ENCODE measurements at places on chromosomes 12 and 14.

- peak; percentile 98 for DNase-seq
These were observed 58.2 kb upstream of the FLRT2 start for GRCh38 chr14:85471744-85472143.

- DNase-seq = no peak
These were observed 441 bp downstream of the E2F7 start for GRCh38 chr12:77064896-77065360.

DNA sequence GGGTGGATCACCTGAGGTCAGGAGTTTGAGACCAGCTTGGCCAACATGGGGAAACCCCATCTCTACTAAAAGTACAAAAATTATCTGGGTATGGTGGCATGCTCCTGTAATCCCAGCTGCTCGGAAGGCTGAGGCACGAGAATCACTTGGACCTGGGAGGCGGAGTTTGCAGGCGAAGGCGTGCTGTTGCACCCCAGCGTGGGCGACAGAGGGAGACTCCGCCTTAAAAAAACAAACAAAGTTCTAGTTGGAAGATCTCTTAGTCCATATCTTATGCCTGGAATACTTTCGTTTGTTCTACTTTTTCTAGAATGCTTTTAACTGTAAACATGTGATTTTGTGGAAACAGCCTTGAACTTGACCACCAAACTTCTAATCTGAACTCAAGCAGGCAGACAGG, 38.7 kb downstream of the PPHLN1 start:
- no peak for DNase-seq

GRCh38 chr12:124082687-124083086, 109.7 kb downstream of the ZNF664 start:
- DNase-seq = no peak

- no peak for DNase-seq
These were observed 7.4 kb downstream of the INF2 start for GRCh38 chr14:104696671-104697316.

- no peak for DNase-seq
These were observed 139.1 kb downstream of the TMTC1 start for GRCh38 chr12:29644536-29645162.

DNA sequence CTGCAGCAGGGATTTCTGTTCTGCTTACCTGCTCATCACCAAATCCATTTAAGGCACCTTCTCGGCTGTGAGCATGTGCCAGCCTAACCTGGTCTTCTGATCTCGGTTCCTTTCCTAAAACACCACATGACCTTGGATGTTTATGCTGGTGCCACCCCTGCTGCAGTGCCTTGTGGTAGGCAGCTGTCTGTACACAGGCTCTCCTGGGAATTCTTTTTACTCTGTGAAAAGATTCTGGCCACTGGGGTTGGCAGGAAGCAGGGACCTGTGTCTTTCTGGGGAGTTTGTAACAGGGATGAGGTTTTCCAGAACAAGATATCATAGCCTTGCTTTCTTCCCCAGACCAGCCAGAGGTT, 10.4 kb upstream of the PLEKHG3 start:
- DNase-seq = no peak

- no peak for DNase-seq
These were observed 13.0 kb upstream of the NR1H4 start for GRCh38 chr12:100460702-100461101.

DNA sequence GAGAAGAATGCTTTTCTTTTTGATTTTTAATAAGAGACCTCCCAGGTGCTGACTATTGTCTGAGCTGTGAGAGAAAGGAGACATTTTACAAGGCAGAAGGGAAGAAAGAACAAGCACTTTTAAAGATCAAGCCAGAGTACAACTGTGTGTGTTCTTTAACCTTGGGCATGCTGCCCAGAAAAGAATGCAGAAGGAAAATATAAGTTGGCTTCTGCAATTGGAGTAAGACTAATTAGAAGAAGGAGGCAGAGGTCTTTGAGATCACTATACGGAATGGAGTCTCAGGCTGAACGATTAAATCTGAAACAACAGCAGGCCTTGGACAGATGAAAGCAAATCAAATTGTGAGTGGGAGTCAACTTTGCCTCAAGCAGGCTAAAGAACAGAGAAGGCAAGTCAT, 230.5 kb downstream of the ATP23 start:
- peak; percentile 45 for DNase-seq

DNA sequence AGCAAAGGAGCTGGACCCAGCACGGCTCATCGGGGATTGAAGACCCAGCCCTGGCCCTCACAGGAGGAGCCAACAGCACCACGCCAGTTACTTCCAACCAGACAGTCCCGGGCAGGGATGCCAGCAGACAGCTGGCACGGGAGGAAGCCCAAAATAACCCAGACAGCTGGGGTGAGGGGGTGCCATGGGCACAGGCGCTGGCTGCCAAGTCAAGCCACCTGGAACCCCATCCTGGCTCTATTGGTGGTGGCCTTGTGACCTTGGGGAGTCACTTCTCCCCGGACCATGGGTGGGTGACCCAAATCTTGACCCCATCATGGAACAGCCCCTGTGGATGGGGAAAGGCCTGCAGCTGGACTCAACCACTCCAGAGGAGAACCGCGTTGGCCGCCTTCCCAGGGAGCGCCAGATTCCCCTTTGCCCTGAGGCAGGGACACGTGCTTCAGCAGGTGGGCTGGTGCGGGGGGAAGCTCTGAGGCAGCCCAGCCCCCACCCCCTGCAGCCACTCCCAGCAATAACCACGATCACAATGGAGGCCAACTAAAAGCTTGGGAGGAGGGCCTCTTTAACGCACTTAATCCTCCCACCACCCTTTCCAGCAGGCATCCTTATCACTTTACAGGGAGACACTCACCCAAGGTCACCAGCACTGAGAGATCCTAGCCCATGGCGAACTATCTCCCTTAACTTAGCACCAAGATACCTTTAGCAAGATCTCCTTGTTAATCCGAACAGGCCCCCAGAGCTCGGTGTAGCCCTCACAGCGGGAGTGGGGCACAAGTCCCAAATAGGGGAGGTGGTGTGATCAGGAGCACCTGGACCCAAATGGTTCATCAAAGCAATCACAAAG, 4.7 kb upstream of the RHOF start:
- DNase-seq = no peak

DNA sequence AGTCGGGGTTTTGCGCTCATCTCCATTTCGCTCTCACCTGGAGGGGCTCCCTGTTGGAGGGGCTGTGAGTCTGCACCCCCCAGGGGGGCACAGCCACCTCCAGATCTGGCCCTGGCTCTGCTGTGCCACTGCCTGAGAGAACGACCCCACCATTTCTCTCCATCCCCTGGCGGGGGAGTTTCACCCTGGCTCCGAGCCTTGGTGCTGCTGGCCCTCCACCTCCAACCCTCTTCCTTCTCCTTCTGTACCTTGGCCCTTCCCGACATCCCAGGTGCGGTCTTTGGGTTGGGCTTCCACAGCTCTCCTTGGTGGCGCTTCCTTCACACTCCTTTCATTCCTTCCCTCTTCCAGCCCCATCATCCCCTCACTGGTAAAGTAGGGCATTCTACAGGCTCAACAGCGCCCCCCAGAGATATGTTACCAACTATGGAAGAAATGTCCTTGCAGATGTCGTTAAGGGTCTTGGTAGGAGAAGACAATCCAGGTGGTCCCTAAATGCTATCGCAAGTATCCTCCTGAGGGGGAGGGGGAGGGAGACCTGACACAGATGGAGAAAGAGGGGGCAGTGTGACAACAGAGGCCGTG, 16.3 kb downstream of the SERPINA1 start:
- DNase-seq = no peak
